ENCODE measurements at places on chromosomes 1 and 21.

- DNase-seq, result peak; percentile 25
Observed at GRCh38 chr1:174999936-175000696, at the start of gene CACYBP. CACYBP (plus strand) TSS chr1:174999947; CDS start chr1:175000181, 234 bp downstream.

DNA sequence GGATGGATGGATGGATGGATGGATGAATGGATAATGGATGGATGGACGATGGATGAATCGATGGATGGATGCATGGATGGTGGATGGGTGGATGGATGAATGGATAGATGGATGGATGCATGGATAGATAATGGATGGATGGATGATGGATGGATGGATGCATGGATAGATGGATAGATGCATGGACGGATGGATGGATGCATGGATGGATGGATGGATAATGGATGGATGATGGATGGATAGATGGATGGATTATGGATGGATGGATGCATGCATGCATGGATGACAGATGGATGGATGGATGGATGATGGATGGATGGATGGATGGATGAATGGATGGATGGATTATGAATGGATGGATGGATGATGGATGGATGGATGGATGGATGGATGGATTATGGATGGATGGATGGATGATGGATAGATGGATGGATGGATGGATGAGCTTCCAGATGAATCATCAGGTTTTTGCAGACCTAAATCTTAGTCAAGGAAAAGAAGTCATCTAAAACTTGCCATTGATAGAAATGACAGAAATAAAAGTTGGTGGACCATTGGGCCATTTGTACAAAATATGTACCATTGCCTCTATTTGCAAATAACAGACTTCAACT is 175.4 kb upstream of the KLHDC7A start:
- no peak for DNase-seq

DNA sequence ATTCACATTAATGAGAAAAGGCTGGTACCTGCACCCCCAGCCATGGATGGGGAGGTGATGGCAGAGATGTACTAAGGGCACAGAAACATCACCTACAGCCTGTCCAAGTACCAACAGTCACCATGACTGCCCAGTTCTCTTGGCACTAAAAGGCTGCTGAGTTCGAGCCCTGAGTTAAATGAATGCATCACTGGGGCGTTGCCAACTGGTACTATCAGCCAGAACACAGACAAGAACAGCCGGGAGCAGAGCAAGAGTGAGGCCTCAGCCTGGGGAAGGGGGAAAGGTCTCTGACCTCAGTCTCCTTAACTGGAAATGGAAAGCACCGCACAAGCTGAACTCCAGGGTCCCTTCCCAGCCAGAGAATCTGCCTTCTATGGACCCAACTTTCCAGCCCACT is 60.5 kb downstream of the GLIS1 start:
- DNase-seq, result no peak

- DNase-seq, result no peak
Observed at GRCh38 chr1:113286156-113286555, 104.2 kb upstream of the MAGI3 start.

DNA sequence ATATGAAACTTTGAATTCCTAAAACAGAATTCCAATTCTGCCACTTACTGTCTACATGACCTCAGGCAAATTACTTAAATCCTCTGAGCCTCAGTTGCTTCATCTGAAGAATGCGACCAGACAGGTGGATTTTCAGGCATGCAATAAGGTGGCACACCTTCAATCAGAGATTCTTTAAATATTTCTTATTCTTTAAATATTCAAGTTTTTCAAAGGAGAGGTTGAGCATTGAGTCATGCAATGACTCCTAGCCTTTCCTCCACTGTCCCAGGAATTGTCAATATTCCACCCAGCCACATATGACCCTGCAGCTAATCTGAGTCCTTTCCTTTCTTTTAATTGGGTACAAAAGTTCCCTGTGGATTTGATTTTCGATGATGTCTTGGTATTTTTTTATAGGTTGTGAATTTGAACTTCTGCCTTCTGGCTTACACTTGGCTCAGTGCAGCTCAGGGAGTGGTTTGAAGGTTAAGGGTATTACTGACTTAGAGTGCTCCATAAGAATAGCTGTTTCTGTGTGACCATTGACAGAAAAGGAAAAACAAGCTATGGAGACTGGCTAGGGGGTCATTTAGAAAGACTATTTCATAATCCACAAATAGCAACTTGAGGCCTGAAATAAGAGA is 52.2 kb upstream of the PRDX6 start:
- DNase-seq, result no peak
